Mucosa of gallbladder (tissue), 1 donor: ENCODE measurements at places on chromosomes 2 and 18.

GRCh38 chr18:33706391-33706790 lies 128.4 kb downstream of the ASXL3 start:
- DNase-seq, result no peak

DNA sequence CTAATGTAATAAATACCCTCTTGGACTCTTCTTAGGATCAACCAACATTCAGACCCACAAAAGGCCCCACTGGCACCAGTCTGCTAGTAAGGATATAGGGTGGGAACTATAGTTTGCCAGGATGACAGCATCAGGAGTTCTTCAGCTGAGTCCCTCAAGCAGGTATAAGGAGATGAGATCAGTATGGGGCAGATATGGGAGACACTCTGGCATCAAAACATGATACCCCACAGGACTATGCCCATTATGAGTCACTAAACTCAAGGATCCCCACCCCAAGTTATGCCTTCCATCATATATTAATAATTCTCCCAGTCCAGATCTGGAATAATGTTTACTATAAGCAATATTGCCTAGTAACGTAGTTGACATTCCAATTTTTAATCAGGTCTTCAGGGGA lies 83.1 kb upstream of the CCDC141 start:
- DNase-seq, result no peak

DNA sequence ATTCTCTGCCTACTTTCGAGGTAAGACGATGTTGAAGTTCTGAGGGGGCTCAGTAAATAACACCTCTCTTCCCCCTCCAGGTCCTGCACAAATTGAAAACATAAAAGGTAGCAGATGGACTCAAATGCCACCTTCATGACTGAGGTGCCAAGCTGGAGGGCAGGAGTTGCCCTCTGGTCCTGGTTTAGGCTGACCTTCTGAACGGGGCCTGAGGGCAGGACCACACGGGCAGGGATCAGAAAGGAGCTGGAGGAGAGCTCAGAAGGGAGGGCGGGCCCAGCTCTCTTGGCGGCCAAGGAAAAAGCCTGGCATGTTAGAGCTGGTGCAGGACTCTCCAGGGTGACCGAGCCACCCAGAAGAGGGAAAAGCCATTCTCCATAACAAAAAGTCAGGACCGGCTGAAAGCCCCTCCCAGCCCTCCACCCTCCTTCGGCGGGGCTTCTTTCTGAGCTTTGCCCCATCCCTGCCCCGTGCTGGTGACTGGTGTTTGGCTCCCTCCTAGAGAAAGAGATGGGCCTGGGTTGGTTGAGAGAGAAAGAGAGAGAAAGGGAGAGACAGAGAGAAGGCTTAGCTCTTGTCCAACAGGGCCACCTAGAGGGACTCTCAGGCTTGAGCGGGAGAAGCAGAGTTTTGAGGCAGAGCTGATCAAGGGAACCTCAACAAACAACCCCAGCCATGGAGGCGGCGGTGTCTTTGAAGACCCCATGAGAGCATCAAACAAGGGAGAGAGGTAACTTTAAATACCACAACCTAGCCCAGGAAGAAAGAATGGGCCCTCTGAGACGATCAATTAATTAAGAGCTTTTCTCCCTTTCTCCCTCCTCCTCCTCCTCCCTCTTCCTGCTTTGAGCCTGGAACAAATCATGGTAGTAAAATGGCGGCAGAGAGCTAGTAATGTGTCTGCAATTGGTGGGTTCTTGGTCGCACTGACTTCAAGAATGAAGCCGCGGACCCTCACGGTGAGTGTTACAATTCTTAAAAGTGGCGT lies 50.8 kb downstream of the WIPF1 start:
- DNase-seq, result no peak

GRCh38 chr18:12076424-12077140 lies 17.1 kb upstream of the ANKRD62 start:
- DNase-seq, result no peak

GRCh38 chr18:28736951-28737350 lies 560.0 kb upstream of the CDH2 start:
- DNase-seq, result no peak

- DNase-seq, result no peak
Measured at GRCh38 chr2:37448342-37449120, 104.1 kb downstream of the QPCT start.
